ENCODE measurements at places on chromosomes 7 and 10.

DNA sequence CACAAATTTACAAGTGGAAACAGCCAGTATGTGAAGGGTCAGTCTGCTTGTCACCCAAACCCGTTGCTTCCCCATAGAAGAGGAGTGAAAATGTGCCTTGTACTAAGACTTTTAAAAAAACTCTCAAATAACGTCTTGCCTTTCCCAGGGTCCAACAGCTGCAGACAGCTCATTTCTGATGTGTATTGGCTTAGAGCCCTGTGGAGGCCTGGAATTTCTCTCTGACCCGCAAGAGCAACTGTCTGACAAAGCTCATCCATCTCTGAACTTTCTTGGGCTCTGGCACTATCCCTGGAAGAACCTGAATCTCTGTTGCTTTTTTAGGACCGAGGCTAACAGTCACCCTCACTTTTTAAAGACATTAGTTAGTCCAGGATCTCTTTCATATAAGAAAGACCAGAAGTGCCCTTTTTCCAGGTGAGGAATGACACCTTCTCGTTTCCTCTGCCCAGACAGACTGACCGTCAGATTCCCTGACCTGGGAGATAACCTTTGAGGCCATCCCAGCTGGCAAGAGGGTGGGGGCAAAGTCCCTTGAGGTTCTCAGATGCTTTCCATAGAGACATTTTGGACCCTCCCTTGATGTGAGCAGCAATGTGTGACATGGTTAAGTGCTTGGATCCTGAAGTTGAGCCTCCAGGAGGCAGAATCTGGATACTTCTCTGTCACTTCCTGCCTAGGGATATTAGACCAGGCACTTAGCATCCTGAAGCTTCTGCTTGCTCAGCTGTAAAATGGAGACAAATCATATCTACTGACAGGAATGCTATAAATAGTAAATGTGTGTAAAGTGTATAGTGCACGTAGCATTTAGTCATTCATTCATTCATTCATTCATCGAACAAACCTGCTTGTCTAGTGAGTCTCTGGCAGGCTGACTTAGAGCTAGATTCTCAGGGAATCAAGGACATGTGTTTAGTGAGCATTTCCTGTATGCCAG, 4.5 kb upstream of the NODAL start:
- no peak for DNase-seq

DNA sequence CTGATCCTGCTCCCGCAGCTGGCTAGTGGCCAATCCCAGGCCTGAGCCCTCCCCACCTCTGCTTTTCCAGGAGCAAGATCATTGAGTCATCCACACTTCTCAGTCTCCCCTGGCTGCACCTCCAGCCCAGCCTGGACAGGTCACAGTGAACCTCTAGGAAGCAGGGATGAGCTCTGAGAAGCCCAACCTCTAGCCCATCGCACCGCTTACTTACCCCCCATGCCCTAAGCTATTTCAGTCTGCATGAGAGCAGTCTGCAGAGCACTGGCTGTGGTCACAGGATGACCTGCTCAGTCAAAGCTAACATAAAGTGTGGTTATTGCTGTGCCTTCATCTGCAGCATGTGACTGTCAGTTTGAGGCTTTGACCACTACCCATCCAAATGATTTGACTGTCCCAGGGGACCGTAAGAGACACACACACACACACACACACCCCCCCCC, 129.2 kb downstream of the SORBS1 start:
- no peak for DNase-seq

DNA sequence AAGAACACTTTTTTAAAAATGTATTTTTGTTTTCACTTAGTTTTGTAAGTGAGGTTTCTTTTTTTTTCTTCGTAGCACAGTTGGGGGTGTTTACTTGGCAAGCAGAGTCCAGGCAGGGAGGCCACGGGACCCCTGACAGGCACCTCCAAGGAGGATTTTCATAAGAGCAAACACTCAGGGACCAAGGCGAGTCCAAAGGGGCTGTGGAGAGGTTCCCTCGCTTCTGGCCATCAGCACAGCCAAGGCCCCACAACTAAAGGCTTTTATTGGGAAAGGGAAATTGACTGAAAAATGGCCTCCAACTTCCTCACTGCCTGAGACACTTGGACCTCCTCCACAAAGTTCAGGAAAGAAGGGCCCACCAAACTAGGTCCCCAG, 173.8 kb downstream of the LRRC4 start:
- DNase-seq: no peak

DNA sequence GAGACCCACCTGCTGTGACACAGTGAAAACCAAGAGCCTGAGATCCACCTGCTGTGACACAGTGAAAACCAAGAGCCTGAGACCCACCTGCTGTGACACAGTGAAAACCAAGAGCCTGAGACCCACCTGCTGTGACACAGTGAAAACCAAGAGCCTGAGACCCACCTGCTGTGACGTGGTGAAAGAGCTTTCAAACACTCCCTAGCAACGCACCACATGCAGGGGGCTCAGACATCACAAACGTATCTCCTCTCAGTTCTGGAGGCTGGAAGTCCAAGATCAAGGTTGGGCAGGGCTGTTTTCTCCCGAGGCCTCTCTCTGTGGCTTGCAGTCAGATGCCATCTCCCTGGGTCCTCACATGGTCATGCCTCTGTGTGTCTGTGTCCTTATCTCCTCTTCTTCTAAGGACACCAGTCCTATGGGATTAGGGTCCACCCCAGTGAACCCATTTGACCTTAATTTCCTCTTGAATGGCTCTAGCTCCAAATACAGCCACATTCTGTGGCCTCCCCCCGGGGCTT, 43.8 kb downstream of the INSIG1 start:
- no peak for DNase-seq

DNA sequence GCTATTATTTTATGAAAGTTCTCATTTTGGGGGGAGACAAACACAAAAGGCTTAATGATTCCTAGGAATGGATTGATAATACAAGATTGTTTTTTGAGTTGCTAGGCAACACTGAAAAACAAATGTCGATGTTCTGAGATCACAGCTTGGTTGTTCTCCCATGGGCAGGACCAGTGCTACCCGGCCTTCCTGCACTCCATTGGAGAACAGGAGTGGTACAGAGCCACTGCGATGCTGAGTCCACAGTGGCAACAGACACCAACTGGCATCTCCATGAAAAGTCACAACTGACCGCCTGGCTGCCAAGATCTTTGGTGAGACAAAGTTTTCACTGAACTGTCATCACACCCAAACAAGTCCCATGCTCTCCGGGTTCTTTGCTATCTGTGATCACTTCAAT, 68.9 kb upstream of the NMT2 start:
- DNase-seq: no peak

- no peak for DNase-seq
These were observed 15.8 kb downstream of the PLAC9 start for GRCh38 chr10:80148166-80148805.

- no peak for DNase-seq
These were observed 20.0 kb downstream of the ZNF438 start for GRCh38 chr10:31011665-31012022.

- DNase-seq: no peak
These were observed 135.3 kb downstream of the ZNF467 start for GRCh38 chr7:149637911-149638565.

DNA sequence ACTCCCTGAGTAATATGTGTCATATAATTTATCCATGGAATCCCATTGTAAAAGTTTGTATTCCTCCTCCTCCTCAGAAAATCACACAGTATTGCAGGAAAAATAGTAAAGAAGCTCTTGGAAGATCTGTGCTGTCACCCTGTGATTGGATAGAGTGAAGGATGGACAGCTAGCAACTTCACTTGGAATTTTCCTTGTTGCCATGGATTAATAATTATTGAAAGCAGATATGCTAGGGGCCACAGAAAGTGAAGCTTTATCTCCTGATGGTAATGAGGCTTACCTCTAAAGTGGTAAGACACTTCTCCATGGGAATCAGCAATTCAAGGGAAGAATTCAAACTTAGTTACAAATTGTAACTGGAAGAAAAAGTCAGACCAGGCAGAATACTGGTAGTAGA, 48.8 kb downstream of the PHYHIPL start:
- DNase-seq: no peak

GRCh38 chr7:3245077-3245476, 56.0 kb upstream of the SDK1 start:
- no peak for DNase-seq

DNA sequence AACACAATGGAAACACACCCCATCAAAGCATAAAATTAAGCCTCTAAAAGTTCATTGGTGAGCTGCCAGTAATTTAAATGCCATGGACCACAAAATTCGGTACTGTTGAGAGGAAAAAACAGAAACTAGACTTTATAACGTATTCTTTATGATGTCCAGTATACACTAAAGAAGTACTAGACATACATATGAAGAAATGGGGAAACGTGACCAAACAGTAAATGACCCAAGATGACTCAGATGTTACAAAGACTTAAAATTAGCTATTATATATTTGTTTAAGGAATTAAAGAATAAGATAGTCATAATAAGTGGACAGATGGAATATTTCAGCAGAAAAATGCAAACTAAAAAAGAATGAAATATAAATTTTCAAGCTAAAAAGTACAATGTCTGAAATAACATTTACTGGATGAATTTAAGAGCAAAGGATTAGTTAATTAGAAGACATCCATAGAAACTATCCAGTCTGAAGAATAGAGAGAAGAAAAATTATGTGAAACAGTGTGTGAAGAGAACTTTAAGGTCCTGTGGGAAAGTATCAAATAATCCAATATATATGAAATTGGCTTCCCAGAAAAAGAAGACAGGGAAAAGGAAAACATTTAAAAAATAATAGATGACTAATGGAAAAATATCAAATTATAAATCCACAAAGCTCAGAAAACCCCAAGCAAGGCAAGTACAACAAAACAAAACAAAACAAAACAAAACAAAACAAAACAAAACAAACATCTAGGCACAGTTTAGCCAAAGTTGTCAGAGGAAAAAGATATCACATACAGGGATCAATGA, 69.4 kb downstream of the SAMD9 start:
- DNase-seq: no peak

DNA sequence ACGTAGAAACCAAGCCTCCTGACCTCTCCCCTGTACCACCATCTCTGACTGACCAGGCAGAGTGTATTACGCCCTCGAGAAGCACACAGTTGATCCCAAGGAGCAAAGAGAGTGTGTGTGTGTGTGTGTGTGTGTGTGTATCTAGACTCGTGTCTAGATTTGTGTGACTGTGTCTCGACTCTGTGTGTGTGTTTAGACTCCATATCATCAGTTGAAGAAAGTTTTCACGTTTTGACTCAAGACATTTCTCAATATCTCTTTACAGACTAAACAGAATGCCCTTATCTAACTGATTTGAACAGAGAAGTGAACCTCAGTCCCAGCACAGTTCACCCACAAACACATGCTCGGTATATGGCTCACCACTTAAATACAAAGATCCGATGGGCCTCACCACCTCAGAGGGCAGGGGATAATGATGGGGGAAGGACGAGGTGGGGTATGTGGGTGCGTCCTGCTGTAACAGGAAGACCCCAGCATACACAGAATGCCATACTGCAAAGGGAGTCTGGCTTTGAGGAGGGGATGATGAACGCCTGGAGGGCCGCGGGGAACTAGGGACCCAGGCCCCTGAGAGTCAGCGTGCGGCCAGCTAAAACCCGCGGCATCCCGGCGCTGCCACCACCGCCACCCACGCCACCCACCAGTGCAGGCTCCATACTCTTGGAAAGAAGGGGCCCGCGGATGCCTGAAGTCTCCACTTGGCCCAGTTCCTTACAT, 780 bp downstream of the ALDH18A1 start:
- DNase-seq: no peak

- no peak for DNase-seq
These were observed 243.6 kb downstream of the SKIDA1 start for GRCh38 chr10:21281765-21282484.

- no peak for DNase-seq
These were observed 76.2 kb upstream of the TMEM168 start for GRCh38 chr7:112866424-112866823.

- no peak for DNase-seq
These were observed 23.3 kb downstream of the PRKG1 start for GRCh38 chr10:51097546-51097945.

GRCh38 chr10:35470925-35471315, 134.2 kb upstream of the GJD4 start:
- no peak for DNase-seq

- DNase-seq: no peak
These were observed 8.2 kb downstream of the AP4M1 start for GRCh38 chr7:100109521-100110163.

GRCh38 chr10:122504610-122504950, 43.2 kb downstream of the HTRA1 start:
- no peak for DNase-seq

DNA sequence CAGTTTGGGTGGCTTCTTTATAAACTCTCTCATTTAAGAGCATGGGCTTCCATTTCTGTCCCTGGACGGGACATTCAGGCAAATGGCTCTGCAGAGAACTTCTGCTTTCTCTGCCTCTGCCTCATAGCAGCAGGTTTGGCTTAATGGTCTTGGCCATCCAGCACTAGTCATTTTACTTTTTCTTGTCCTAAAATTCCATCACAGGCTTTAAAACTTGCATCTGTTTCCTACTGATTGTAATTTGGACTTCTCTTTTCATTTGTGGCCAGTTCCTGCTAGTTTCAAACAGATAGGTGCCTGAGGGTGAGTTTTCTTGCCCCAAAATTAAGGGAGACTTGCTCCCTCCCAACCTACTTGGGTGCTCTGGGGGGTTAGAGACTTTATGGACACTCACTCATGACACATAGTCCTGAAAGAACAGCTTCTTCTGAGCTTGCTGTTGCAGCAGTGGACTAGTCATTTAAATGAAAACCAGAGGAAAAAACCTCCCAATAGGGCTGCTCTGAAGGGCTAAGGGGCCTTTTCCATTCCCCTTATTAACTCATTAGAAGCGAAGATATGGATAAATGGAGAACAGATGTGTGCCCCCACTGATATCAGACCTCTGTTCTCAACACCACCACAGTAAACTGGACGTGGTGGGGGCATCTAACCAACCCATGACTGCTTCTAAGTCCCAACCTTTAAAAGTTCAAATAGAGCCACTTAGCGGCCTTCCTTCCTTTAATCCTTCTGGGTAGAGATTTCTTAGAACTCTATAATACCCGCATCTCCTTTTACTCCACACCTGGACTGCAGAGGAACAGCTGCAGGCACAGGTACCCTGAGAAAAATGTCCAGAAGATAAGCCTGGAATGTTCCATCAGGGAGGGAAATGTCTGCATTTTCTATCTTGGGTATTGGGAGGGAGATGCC, 38.8 kb downstream of the SVOPL start:
- DNase-seq: no peak

DNA sequence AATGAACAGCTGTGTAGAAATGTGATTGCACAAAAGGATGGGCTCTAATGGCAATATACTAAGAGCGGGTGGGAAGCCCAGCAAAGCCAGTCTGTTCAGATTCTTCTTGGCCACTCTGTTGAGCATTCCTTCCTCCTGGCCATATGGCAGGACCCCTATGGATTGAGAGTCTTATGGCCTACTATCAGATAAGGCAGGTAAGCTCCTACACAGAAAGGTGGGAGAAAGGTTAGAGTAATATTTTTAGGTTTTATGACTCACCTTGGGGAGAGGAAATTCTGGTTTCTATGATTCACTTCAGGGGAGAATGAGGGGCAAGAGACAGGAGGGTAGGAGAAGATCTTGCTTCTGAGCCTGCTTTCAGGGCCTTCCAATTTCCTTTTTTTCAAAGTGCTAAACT, 15.1 kb upstream of the AKR1B10 start:
- DNase-seq: no peak

- peak; percentile 14 for DNase-seq
These were observed 104.1 kb downstream of the ZNF467 start for GRCh38 chr7:149669121-149669818.

- DNase-seq: no peak
These were observed 605.4 kb downstream of the KCNMA1 start for GRCh38 chr10:77032188-77032570.

GRCh38 chr7:27779873-27780272, 39.9 kb downstream of the TAX1BP1 start:
- no peak for DNase-seq

All from CD4-positive, alpha-beta T cell treated with Interleukin-1 beta for 1 hour (primary cell).